DMS153 (cell line): ENCODE measurements at places on chromosomes 4 and X.

GRCh38 chr4:166230841-166231240 lies 357.8 kb downstream of the TLL1 start:
- no peak for DNase-seq

DNA sequence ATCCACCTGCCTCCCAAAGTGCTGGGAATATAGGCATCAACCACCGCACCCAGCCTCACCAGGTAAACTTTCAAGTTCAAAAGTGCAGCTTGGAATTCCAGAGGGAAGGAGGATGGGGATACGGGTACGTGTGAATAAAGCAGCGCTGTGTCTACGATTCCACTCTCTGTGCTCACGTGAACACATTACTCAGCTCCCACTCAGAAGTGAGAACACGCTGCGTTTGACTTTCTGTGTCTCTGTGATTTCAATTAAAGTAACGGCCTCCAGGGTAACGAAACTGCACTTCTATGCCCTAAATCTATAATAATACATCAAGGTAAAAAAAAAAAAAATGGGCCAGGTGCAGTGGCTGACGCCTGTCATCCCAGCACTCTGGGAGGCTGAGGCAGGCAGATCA lies 8.4 kb upstream of the ASMT start:
- DNase-seq = no peak

DNA sequence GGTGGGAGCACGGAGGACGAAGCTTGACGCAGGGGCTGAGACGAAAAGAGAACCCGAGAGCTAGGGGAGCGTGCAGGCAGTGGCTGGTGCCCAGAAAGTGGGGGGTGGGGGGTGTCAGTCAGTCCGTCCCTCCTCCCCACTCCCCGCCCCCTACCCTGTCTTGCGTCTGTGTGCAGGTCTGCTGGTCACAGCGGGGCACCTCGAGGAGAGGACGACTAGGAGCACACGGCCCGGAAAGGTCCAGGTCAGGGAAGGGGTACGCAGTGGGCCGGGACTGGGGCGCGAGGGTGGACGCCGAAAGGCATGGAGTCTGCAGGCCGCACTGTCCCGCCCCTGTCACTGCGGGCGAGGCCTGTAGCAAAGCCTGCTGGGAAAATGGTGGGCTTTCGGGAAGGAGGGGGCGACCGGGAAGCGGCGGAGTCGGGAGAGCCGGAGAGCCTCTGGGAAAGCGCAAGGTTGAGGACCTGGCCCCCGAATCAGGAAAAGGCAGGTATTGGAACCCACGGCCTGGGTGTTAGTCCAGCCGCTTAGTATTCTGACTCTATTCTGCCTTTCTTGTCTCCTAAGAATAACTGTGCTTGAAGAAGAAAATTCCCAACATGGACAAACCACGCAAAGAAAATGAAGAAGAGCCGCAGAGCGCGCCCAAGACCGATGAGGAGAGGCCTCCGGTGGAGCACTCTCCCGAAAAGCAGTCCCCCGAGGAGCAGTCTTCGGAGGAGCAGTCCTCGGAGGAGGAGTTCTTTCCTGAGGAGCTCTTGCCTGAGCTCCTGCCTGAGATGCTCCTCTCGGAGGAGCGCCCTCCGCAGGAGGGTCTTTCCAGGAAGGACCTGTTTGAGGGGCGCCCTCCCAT lies 769 bp downstream of the TCEAL1 start:
- DNase-seq = no peak

GRCh38 chr4:120855307-120856001 lies 67.1 kb downstream of the PRDM5 start:
- no peak for DNase-seq

GRCh38 chr4:119032921-119033685 lies 102.5 kb upstream of the MYOZ2 start:
- no peak for DNase-seq
